ENCODE measurements at places on chromosomes 4 and X.
A peak's percentile ranks its signal among the peaks of the same experiment; 100 is the strongest.

DNA sequence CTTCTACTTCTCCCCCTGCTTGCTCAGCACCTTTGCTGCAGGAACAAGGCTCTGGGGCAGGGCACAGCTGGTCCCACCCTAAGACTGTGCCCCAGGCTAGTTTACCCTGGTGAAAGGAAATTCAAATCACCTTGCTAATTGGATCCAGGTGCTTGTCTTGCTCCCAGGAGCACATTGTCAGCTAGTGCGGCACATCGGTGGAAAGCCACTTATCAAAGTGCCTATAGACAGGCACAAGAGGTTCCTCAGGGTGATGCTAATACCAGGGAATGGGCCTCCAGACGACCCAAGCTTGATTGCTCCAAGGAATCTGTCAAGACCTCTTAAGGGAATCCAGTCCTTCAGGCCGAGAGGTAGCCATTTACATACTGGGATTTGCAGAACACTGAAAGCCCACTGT lies 64.5 kb upstream of the PRPS1 start:
- no peak for DNase-seq

GRCh38 chr4:6278801-6279197 lies 9.1 kb downstream of the WFS1 start:
- DNase-seq, result no peak

DNA sequence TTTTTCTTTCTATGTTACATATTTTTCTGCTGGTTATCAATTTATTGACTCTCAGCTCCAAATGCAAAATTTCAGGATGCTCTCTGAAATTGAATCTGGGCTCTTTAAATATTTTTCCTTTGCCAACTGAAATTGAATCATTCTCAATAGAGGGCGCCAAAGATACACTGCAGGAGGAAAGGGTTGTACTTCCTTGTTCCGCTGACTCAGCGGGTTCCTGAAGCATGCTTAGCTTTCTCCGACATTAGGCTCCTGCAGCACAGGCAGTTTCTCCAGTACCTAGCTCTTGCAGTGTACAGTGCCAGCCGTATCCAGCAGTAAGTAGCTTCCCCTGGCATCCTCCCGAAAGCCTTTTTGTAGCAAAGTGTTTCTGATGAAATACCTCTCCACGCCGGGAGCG lies 28.8 kb upstream of the CFAP47 start:
- no peak for DNase-seq

DNA sequence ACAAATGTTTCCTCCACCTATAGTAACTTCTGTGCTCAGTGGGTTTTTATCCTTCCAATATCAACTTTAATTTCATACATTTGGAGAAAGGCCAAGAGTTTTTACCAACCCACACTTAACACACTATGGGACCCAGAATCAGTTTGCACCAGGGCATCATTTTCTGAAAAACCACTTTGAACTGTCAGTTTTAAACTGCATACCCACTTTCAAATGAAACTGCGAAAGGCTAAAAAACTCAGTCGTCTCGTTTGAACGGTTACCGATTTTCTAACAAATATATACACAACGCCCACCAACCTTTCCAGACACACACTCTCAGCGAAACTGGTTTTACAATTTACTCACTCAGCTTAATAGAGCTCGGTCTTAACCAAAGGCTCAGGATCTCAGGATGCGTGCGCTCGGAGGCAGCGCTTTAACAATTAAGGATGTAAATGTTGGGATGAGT lies 376 bp downstream of the ABCG2 start:
- peak; percentile 14 for DNase-seq

DNA sequence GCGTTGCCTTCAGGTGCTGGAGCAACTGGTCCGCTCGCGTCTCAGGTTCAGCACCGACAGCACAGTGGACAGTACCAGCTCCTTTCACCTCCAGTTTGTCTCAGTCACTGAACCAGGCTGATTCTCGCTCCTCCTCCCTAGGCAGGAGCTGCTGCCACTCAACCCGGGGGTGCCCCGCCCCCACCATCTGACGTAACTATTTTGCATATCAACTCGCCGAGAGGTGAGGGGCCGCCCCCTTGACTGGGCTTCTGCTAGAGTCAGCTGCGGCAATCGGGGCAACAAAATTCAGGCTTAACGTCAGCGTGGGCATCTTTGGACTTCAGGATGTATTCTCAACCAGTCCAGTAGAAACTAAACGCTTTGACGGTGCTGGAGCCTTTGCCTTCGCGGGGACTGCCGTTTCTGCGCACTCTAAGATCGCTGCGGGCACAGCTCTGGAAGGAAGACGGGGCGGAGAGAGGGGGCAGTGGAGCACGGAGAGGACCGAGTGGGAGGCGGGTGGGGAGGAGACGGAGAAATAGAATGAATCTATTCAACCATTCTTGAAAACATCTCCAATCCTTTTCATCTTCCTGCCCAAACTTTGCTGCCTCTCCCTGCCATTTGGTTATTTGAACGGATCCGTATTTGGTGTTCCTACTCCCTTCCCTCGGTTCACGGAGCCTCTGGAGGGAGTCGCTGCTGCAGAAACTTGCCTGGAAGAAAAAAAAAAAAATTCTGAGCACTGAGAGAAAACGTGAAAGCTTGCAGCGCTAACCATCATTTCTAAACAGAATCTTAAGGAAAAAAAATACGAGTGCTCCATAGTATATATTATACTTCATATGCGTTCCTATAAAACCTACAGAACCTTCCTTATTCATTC lies at the start of gene FSTL5:
TSS of gene FSTL5 (minus strand) at position 109 of the 868 bp plus-strand sequence. CDS start 52,604 bp downstream, outside the sequence.
- peak; percentile 54 for DNase-seq

DNA sequence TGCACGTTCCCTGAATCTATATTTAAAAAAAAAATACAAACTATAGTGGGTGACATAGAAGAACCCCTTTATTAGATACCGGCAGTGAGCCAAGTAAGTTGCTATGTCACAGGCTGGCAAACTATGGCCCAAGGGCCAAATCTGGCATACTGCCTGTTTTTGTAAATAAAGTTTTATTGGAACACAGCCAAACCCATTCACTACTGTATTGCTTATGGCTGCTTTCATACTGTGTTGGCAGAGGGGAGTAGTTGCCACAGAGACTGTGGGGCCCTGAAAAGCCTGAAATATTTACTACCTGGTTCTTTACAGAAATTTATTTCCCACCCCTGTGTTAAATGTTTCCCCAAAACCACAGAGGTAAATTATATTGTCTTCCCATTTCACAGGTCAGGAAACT lies 71.2 kb upstream of the EGFL6 start:
- no peak for DNase-seq

- no peak for DNase-seq
Measured at GRCh38 chr4:34158878-34159277, 2085.4 kb downstream of the ARAP2 start.

- DNase-seq, result no peak
Measured at GRCh38 chrX:119389214-119389613, 9.9 kb upstream of the SLC25A43 start.

- no peak for DNase-seq
Measured at GRCh38 chr4:87108142-87108546, 112.3 kb downstream of the KLHL8 start.

DNA sequence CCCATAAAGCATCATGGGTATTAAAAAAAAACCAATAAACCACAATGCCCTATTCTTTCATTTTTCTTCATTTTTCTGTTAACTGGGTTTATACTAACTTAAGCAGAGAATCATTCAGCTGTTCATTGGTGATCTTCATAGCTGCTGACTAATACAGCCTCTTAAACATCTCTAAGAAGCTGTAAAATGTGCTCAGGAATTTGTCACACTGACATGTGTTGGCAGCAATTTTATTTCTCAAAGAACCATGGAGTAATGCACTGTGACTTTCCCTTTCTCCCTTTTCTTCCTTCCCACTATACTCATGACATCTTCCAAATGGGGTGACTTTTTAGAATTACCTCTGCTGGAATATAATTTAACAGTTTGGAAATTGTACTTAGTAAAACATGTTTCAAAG lies 315.4 kb downstream of the ANTXR2 start:
- no peak for DNase-seq

GRCh38 chr4:124804041-124804440 lies 91.5 kb upstream of the ANKRD50 start:
- no peak for DNase-seq

DNA sequence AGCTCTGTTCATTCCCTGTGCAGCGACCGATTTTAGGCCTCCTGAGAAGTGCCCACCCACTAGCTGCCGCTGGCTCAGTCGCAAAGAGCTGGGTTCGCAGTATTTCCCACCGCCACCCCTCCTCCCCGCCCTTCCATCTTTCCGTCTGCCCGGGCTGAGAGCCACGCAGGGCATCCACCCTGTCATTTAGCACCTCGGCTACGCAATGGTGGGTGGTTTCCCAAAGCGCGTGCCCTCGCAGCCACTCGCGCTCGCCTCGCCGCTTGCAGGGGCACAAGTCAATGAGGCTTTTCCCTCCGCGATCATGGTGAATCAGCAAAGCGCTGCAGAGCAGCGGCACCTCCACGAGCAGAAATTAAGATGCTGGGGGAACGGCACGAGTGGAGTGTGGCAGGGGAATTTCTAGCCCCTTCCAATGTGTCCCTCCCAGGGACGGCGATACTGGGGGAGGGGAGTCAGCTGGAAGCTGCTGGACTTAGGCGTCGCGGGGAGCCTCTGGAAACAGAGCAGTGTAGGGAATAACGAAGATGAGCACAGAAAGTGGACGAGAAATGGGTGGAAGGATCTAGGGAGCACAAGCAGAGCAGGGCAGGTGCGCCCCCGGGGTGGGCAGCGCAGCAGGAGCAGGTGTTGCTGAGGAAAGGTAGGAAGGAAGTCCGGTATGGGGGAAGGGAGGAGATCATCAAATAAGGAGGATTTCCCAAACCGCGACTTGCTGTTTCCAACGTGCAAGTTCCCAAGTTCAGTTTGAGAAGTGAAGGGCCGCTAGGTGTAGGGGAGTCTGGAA lies 2.4 kb upstream of the PTCHD1 start:
- no peak for DNase-seq

DNA sequence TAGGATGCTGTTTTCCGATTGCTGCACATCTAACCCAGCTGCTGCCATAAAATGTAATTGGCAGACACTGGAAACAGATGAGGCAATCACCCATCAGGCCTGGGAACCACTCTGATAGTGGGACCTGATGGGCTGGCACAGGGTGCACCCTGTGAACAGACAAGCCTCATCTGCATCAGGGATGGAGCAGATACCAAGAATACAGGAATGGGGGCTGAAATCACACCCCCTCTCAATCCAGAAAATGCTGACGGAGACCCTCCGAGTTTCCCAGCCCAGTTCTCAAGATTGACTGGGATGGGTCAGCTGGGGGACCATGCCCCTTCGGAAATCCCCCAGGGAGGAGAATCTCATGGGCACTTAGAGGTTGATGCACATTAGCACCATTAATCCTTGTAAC lies 28.8 kb upstream of the PPP2R2C start:
- DNase-seq, result no peak

- no peak for DNase-seq
Measured at GRCh38 chr4:10048941-10049697, 27.8 kb upstream of the SLC2A9 start.

DNA sequence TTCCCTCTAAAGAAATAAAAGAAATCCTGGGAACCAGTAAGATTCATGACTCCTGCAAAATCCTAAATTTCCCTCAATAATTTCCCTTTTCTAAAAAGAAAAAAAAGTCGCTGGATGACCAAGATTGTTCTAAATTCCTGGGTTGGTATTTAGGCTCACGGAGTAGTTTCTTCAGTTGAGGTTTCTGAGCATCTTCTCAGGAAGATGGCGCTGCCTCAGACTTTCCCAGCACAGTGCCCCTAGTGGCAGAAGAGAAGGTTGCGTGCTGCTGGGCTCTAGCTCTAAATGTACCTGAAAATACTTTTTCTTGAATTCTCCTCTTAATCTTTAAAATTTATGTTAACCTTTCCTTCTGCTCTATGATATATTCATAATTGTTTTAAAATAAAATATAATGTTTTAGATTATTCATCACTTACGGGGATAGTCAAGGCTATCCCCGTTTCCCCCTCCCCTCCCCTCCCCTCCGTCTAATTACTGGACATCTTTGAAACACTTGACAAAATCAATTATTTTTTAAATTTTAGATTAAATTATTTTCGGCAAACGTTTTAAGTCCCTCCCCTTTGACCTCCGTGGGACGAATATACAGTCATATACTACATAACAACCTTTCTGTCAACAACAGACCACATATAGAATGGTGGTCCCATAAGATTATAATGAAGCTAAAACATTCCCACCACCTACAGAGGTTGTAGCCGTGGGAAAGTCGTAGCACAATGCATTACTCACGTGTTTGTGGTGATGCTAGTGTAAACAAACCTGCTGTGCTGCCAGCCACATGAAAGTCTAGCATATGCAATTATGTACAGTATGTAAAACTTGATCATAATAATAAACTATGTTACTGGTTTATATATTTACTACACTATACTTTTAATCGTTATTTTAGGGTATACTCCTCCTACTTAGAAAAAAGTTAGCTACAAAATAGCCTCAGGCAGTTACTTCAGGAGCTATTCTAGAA lies 41.0 kb upstream of the GATB start:
- DNase-seq, result peak; percentile 63

- no peak for DNase-seq
Measured at GRCh38 chr4:79390890-79391289, 17.1 kb downstream of the GK2 start.

DNA sequence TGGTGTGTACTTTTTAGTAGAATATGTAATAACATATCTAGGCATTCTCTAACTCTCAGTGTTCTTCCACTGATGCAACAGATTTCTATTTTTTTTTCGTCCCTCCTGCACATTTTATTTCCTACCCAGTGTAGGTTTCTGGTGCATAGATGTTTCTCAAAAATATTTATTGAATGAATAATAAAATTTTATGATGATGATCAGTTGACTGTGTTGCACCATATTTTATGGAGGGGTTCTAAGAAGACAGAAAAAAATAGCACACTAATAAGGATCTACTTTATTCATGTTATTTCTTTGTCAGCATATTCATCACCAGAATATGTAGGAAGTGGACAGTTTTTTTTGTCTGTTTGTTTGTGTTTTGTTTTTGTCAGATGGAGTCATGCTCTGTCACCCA lies 2529.3 kb downstream of the ARAP2 start:
- no peak for DNase-seq

GRCh38 chr4:15586066-15586465 lies 69.1 kb downstream of the FBXL5 start:
- DNase-seq, result no peak

GRCh38 chr4:147725673-147726072 lies 6.2 kb upstream of the ARHGAP10 start:
- DNase-seq, result no peak

DNA sequence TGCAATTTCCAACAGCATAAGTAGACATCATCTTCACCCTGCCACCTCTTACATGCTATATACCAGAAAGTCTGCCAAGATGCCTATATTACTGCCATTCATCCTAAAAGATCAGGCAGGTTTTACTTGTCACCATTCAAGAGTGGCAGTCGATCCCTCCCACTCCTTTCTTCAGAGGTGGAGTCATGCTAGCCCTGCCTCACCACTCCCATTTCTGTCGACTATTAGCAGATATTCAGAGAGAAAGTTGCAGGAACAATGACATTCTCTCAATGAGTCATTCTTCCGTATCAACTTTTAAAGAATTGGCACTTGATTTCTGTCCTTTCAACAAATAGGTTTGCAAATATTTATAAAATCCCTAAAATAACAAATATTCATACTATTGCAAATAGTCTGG lies 1060.1 kb downstream of the ADGRL3 start:
- no peak for DNase-seq

DNA sequence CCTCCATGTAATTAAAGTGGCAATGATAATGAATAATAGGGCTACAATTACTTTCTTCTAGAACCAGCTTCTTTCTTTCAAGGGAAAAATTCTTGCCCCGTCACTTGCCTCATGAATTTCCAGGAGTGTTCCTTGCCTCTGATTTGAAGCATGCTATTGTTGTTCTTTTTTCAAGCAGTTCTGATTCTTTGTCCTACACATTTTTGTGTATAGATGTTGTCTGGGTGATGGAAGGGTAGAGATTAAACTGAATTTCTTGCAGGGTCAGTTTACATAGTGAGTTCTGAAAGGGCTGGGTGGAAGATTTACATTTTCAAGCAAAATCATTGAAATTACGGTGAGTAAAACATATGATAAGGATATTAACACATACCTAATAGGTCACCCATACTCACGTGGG lies 107.0 kb upstream of the TENM3 start:
- DNase-seq, result no peak

Measured in activated naive CD4-positive, alpha-beta T cell treated with anti-CD3 and anti-CD28 coated beads, Interleukin-2, amount 50 U/mL, for 16 hours (primary cell).